ENCODE measurements at places on chromosomes 4 and X.
A peak's percentile ranks its signal among the peaks of the same experiment; 100 is the strongest.

- no peak for DNase-seq
These were observed 70.2 kb downstream of the AR start for GRCh38 chrX:67613996-67614395.

DNA sequence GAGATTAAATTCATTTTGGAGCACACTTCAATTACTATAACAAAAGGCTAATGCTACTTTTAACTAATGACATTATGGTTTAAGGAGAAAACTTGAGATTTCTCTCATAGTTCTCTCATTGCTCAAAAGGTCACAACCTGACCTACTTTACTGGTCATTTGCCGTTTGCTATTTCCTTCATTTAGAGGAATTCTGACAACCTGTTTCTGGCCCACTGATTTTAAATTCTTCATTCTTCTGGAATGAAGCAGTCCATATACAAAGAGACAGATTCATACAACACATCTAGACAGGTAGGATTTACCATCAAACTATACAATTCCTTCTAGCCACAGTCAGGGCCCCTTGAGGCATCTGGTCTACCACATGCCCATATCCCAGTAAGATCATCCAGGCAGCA lies 14.2 kb downstream of the RNF150 start:
- DNase-seq, result no peak

- DNase-seq, result no peak
These were observed 177.3 kb downstream of the GRIA3 start for GRCh38 chrX:123361371-123361770.

DNA sequence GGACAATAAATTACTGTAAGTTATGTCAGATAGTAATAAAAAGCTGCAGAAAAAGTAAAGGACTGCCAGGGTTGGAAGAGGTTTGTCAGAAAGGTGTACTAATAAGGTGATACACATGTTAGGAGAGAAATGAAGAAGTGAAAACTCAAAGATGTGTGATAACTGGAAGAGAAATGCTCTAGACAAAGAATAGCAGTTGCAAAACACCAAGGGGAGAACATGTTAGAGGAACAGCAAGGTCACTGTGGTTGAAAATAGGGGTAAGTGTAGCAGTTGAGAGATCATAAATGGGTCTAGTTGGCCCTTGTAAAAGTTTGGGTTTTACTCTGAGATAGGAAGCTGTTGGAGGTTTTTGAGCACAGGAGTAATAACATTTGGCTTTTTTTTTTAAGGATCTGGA lies 46.9 kb downstream of the HSPA4L start:
- no peak for DNase-seq

DNA sequence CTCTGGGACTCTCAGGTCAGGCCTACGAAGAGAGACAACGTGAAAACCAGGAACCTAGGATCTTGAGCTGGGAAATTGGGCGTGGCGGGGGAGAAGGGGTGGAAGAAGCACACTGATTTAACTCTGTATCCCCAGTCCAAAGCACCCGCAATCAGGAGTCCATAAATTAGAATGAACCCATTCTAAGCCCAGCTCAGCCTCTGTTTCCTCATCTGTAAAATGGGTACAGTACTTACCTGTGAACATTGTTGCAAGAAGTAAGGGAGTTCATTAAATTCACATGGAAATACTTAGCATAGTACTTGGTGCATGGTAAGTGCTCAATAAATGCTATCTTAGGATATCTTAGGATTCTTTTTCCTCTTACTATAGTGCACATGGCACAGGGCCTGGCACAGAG lies 326.7 kb downstream of the BCOR start:
- DNase-seq, result no peak

- DNase-seq, result no peak
These were observed 8.1 kb upstream of the KLHL2 start for GRCh38 chr4:165199286-165199685.

DNA sequence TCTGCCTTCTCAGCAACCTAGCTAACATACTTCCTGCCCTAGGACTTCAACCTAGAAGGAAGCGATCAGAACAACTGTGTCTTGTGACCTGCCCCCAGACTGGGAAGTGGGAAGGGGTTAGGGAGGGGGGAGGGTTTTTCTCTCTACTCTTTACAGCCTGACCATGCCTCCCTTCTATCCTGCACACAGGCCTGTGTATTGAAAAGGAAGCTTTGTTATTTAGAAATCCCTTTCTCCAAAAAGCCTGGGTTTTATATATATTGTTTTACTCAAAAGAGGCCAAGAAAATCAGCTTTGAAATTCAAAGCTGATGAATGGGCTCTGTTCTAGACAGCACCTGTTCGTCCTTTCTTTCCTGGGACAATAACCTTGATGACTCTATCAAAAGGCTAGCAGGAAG lies 35.2 kb upstream of the SMS start:
- no peak for DNase-seq

DNA sequence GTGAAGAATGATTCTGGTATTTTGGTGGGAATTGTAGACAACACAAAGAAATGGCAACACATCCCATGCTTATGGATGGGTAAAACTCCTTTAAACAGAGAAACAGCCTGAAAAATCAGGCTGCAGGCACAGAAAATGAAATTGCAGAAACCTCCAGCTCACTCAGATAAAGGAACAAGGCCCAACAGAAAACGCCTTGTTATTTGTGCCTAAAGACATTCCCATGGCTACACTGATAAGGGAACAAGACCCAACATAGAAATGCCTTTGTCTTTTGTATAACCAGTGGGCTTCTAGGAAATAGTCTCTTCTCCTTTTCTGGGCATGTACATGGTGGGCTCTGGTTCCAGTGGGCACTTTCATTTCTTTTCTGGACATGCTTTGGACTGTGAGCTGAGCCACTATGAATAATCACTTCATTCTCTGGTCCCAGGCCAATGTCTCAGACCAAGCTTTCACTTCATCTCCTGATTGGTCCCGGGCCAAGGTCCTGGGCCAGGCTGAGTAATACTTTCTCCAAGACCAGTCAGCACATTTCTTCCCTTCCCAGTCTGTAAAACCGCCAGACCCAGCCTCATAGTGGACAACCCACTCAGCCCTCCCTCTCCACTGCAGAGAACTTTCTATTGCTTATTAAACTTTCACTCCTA lies 160.5 kb downstream of the TBX22 start:
- no peak for DNase-seq

DNA sequence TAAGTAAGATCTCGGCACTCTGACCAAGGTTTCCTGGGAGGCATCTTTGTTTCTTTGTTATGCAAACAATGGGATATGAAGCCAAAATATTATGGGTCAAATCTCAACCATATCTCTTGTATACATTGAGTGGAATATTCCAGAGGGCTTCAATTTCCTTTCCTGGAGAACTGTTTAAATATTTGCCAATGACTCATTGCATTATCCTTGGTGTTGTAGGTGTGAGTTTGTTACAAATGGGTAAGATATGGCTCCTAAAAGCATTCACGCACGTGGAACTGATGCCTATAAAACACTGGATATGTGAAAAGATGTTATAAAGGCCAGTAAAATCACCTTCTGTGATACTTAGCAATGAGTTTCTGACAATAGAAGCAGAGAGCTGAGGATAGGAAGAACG lies 150.5 kb upstream of the WDR1 start:
- no peak for DNase-seq

GRCh38 chr4:5371415-5372190 lies 320.3 kb downstream of the STK32B start:
- DNase-seq, result no peak

GRCh38 chr4:75135068-75135825 lies 202.3 kb downstream of the PARM1 start:
- no peak for DNase-seq

GRCh38 chrX:117919755-117920154 lies 196.9 kb downstream of the KLHL13 start:
- no peak for DNase-seq

DNA sequence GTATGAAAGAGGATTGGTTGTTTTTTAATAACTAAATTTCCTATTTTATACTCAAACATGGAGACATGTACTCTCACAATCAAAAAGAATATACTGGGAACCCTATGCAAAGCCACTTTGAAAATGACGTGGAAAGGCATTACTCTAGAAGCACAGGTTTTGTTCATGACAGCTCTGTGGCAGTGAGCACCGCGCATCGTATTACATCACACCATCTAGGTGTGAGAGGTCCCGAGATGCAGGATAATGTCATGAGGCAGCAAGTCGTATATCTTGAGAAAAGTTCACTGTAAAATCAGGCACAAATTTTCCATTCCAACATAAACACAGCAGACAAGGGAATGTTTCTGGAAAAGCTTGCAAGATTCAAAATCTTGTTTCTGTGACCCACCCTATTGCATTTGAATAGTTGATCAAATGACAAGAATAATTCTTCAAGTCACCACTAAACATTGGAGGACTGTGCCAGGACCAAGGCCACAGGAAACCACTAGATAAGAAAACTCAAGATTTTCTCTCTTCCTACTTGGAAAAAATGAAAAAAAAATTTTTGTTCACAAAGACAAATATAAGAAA lies 127.6 kb downstream of the LDB2 start:
- no peak for DNase-seq

DNA sequence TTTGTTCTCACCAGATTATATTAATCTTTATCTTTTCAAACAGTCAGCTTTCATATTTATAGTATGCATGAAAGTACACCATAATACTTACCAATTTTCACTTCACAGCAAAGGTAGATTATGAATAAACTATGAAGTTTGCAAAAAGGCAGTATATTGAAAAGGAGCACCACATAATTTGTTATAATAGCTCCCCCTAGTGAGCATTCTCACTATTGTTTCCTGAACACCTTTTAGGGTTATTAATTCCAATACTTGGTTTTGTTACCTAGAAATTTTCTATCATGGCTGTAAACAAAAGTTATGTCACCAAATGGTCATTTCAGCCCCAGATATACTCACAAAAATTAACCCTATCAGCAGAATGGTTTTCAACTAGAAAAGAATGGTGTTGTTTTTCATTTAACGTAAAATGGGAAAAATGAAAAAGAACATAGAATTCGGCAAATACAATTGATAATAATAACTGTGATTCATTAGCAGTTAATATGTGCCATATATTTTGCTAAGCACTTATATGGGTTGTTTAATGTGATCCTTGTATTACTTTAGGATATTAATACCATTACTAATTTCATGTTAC lies 30.2 kb upstream of the NKX6-1 start:
- DNase-seq, result no peak

GRCh38 chr4:13766761-13767540 lies 139.4 kb upstream of the BOD1L1 start:
- DNase-seq, result no peak

DNA sequence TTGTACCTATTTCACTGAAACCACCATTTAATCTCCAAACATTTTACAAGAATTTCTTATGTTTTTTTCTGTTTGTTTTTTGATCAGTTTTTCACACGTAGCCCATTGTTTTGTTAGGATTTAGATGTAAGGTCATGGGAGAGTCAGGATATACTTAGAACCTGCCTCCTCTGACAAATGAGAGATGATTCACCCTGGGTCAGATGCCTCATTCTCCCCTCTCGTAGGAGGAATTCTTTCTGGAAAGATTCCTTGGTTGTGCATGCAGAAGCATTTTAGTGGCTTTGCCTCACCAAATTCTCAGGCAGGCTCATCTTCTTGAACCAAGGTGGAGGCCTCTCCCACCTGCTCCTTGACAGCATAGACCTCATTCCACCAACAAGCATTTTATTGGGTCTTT lies 599.3 kb downstream of the SPRY1 start:
- DNase-seq, result no peak

GRCh38 chrX:145506214-145506613 lies 258.9 kb downstream of the SPANXN1 start:
- no peak for DNase-seq

- DNase-seq, result no peak
These were observed 27.6 kb downstream of the ELOVL6 start for GRCh38 chr4:110170861-110171260.

GRCh38 chrX:38080808-38081207 lies 74.5 kb downstream of the SYTL5 start:
- no peak for DNase-seq

- DNase-seq, result no peak
These were observed 1344.3 kb upstream of the ADGRL3 start for GRCh38 chr4:59855630-59856352.

DNA sequence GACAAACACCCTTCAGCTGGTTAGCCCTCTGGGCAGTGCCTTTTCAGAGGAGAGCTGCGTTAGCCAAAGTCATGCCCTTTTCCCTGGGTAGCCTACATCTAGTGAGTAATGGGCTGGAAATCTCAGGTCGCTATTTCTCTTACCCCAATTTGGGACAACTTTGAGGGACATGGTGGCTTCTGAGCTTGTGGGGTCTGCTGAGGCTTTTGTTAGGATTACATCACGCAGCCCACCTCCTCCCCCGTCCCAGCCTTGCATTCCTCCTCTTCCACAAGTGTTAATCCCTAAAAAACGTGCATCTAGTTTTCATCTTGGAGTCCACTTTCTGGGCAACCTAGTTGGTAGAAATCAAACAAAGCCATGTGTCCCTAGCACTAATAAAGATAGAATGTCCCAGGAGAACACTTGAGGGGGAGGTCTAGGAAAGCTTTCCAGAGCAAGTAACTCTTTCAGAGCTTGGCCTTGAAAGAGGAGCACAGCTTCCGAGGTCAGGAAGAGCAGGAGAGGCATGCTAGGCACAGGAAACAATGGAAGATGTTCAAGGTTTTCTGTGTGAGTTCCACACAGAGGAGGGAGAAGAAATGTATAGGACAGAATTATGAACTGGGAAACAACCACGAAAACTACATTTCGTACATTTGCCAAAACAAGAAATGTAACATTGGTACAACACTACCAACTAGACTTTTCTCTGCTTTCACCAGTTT lies 2.8 kb downstream of the MRFAP1 start:
- no peak for DNase-seq

DNA sequence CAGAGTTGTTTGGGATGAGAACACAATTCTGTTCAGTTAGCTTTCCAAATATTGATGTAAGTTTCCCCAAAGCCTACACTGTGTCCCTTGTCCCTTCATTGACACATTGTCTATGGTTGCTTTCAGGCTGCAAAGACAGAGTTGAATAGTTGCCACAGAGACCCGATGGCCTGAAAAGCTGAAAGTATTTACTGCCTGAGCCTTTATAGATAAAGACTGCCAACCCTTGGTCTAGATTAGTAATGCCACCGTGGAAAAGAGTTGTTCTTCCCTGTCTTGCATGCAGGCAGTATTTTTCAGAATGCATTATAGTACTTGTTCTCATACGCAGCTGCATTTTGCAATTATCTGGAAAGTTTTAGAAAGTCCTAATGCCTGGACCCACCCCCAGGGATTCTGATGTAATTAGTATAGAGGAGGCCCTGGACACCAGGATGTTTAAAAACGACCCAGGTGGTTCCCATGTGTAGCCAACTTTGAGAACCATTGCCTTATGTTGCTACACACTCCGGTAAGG lies 180.8 kb downstream of the FRMPD4 start:
- no peak for DNase-seq

- DNase-seq, result peak; percentile 63
These were observed 73.0 kb downstream of the AFF1 start for GRCh38 chr4:87007528-87008446.

All from activated CD4-positive, alpha-beta memory T cell treated with anti-CD3 and anti-CD28 coated beads for 36 hours (primary cell).